ENCODE measurements at places on chromosomes 12 and 14. TPM values are rescaled to one million over a fixed set of nuclear protein-coding genes. Genes with fewer than 3 reads are reported as not detected.

DNA sequence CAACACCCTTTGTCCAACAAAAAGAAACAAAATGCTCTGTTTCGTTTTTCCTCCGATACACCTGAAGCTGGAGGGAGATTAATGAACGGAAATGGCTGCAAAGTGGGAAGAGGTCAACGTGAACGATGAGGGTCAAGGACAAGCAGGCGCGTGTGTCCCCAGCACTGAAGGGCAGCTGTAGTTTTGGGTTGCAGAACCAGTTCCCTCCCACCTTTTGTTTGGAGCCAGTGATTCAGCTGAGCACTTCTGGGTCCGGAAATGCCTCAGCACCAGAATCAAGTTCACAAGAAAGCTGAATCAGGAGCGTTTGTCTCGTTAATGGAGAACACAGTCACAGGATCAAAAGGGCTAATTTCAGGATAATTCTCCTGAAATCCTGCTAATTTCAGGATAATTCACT lies 51.1 kb upstream of the PWP1 start:
- no peak overlapping the region for H3K27ac ChIP-seq
- H3K36me3 ChIP-seq, result peaks cover 5% of the 10 kb centered on the region
- no peak overlapping the region for H3K4me3 ChIP-seq
- no peaks in the 10 kb centered on the region for H3K27me3 ChIP-seq
- H3K4me1 ChIP-seq, result no peaks in the 10 kb centered on the region

DNA sequence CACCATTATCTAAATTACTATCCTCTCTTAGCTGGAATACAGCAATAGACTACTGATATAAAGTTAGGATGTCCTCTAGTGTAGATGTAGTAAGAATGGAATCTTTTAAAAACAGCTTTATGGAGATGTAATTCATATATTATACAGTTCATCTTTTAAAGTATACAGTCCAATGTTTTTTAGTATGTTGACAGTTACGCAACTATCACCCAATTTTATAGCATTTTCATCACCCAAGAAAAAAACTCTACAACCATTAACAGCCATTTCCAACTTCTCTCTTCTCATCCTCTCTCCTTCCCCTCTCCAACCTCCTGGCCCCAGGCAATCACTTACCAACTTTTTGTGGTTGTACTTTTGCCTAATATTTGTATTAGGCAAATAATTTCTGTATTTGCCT lies 22.6 kb downstream of the EPYC start:
- peaks cover 4% of the 10 kb centered on the region for H3K27me3 ChIP-seq
- no peak overlapping the region for H3K27ac ChIP-seq
- no peak for DNase-seq
- no peaks in the 10 kb centered on the region for H3K36me3 ChIP-seq

GRCh38 chr14:63504648-63505047 lies 38.5 kb downstream of the PPP2R5E start:
- H3K27ac ChIP-seq, result no peak overlapping the region
- H3K27me3 ChIP-seq, result no peaks in the 10 kb centered on the region
- DNase-seq, result no peak
- peaks cover 21% of the 10 kb centered on the region for H3K36me3 ChIP-seq
- peaks cover 22% of the 10 kb centered on the region for H3K4me1 ChIP-seq
- H3K4me3 ChIP-seq, result no peak overlapping the region

DNA sequence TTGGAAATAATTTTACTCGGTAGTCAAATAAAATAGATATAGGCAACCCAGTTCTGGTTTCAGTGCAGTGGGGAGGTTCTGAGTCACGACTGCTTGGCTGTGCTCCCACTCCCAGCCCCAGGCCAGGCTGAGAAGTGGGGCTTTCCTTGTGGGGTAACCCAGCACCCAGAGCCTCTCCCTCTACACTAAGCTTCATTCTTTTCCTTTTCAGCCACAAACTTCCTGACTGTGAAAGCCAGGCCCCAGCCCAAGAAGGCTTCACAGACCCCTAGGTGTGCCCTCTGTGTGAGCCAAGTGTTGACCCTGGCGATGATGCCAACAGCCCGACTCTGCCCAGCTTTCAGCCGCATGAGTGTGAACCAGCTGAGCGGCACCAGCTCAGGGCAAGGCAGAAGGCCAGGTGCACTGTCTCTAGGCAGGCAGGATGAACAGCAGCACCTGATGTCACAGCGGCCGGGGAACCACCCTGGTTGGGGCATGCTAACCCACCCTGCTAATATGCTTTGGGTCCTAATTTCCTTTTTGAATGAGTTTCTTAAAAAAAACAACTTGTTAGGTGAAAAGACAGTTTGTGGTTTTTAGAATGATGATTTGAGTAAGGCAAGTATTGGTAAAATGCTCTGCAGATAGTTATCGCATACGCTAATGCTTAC lies 42.2 kb upstream of the ATP23 start:
- peaks cover 48% of the 10 kb centered on the region for H3K4me1 ChIP-seq
- peak overlapping the region; percentile 23 for H3K4me3 ChIP-seq
- no peaks in the 10 kb centered on the region for H3K27me3 ChIP-seq
- peak overlapping the region; percentile 92 for H3K27ac ChIP-seq
- DNase-seq, result peak; percentile 91

GRCh38 chr12:105468464-105468863 lies 138.0 kb downstream of the C12orf75 start:
- no peak for DNase-seq
- H3K27ac ChIP-seq, result no peak overlapping the region
- no peak overlapping the region for H3K4me3 ChIP-seq
- no peaks in the 10 kb centered on the region for H3K4me1 ChIP-seq
- peaks cover 6% of the 10 kb centered on the region for H3K27me3 ChIP-seq
- H3K36me3 ChIP-seq, result no peaks in the 10 kb centered on the region

The ATF7IP gene
- total RNA-seq, result 101 TPM

GRCh38 chr12:7190268-7191055 lies 976 bp downstream of the PEX5 start:
- H3K4me1 ChIP-seq, result peaks cover 47% of the 10 kb centered on the region
- H3K27ac ChIP-seq, result peak overlapping the region; percentile 71
- H3K27me3 ChIP-seq, result no peaks in the 10 kb centered on the region
- H3K4me3 ChIP-seq, result peak overlapping the region; percentile 85
- DNase-seq, result peak; percentile 38

GRCh38 chr12:4228122-4228580 lies 45.4 kb upstream of the CCND2 start:
- no peaks in the 10 kb centered on the region for H3K27me3 ChIP-seq
- no peaks in the 10 kb centered on the region for H3K36me3 ChIP-seq
- DNase-seq, result no peak
- H3K4me3 ChIP-seq, result no peak overlapping the region
- H3K4me1 ChIP-seq, result peaks cover 6% of the 10 kb centered on the region
- no peak overlapping the region for H3K27ac ChIP-seq

- H3K36me3 ChIP-seq, result no peaks in the 10 kb centered on the region
- H3K4me1 ChIP-seq, result no peaks in the 10 kb centered on the region
- DNase-seq, result no peak
- no peak overlapping the region for H3K4me3 ChIP-seq
- peaks cover 3% of the 10 kb centered on the region for H3K27me3 ChIP-seq
Observed at GRCh38 chr12:27841392-27841882, 61.4 kb upstream of the MANSC4 start.

DNA sequence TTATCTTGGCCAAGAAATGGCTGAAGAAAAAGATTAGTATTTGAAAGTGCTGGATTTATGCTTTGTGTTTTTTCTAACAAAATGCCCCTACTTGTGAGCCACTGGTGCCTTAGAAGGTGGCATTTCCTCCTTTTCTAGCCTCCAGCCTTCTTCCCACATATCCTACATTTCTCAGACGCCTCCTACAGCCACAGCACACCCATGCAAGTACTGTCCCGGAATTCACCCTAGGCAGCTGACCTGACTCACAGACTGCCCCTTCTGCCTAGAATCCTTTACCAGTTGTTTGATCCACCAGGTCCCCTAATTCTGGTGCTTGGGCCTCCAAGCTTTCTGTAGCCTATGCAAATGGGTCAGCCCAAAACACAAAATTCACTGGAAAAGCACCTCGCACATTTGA lies 166.0 kb downstream of the FOXN3 start:
- H3K4me1 ChIP-seq, result peaks cover 23% of the 10 kb centered on the region
- DNase-seq, result no peak
- H3K4me3 ChIP-seq, result no peak overlapping the region
- no peaks in the 10 kb centered on the region for H3K27me3 ChIP-seq

DNA sequence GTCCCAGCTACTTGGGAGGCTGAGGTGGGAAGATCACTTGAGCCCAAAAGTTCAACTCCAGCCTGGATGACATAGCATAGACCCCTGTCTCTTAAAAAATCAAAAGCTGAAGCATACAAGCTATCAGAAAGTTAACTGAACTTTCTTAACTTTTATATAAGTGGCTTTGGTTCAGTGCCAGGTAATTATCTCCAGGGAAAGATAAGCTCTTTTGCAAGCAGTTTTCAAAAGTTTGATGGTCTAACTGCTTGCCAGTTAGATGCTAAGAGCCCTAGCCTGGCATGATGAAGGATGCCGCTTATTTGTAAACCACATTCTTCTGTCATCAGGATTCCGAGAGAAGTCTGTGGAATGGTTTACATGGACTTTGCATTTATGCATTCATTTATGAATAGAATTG lies 409.1 kb downstream of the AEBP2 start:
- no peak overlapping the region for H3K27ac ChIP-seq
- no peaks in the 10 kb centered on the region for H3K36me3 ChIP-seq
- peaks cover 17% of the 10 kb centered on the region for H3K4me1 ChIP-seq
- no peak for DNase-seq
- H3K27me3 ChIP-seq, result no peaks in the 10 kb centered on the region

DNA sequence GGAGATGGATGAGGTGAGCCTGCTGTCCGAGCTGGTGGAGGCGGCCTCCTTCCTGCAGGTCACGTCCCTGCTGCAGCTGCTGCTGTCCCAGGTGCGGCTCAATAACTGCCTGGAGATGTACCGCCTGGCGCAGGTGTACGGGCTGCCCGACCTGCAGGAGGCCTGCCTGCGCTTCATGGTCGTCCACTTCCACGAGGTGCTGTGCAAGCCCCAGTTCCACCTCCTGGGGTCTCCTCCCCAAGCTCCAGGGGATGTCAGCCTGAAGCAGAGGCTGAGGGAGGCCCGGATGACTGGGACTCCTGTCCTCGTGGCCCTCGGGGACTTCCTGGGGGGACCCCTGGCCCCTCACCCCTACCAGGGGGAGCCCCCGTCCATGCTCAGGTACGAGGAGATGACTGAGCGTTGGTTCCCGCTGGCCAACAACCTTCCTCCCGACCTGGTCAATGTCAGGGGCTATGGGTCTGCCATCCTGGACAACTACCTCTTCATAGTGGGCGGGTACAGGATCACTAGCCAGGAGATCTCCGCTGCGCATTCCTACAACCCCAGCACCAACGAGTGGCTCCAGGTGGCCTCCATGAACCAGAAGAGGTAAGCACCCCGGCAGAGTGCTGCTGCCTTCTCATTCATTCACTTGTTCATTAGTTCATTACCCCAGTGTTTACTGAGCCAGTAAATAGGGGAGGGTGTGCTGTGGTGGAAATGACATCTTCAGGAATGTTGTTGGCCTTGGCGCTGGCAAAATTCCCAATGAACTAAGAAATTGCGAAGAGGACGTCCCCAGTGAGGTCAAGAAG lies 774 bp upstream of the MANSC4 start:
- H3K27me3 ChIP-seq, result no peaks in the 10 kb centered on the region
- peak; percentile 51 for DNase-seq
- H3K4me3 ChIP-seq, result peak overlapping the region; percentile 78
- peaks cover 20% of the 10 kb centered on the region for H3K36me3 ChIP-seq
- H3K4me1 ChIP-seq, result peaks cover 38% of the 10 kb centered on the region

- no peak overlapping the region for H3K27ac ChIP-seq
- no peak overlapping the region for H3K4me3 ChIP-seq
- peaks cover 2% of the 10 kb centered on the region for H3K4me1 ChIP-seq
- DNase-seq, result no peak
- H3K36me3 ChIP-seq, result peaks cover 51% of the 10 kb centered on the region
Observed at GRCh38 chr12:131753005-131753404, 42.1 kb downstream of the SFSWAP start.

Data from activated CD4-positive, alpha-beta T cell treated with anti-CD3 and anti-CD28 coated beads for 36 hours (primary cell).